Fibroblast of gingiva (primary cell): ENCODE measurements at places on chromosomes 6 and 20.

- no peak for DNase-seq
These were observed 10.1 kb downstream of the MYLK4 start for GRCh38 chr6:2740581-2740980.

DNA sequence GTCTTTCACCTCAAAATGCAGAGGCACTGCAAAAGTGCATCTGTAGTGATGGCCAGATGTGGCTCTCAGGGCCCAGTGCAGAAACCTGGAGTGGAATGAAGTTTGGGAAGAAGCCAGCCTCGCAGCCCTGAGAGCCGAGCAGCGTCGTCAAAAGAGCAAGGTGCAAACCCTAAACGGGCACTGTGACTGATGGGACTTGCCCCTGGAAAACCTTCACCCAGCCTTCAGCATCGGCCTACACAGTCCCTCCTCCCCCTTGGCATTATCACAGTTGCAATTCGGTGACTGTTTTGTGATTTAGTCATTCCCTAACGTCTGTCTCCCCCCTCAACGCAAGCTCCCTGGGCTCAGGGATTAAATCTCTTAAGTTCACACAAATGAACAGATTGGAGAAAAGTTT is 38.6 kb downstream of the TAF4 start:
- DNase-seq = no peak

DNA sequence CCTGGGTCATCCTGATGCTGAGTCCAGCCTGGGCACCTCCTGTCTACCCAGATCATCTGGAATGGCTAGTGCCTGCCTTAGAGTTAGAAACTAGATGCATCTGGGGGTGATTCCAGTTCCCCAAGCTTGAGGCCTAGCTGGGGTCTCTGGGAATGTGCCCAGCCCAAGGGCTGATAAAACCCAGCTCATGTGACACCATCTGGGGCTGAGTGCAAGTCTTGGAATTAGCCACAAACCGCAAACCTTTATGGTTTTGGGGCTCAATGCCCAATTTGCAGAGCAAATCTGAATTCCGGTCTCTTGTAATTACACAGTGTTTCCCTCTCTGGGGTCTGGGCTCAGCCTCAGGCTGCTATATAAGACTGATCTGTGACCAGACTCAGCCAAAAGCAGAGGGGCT is at the start of gene BPIFB4:
TSS of gene BPIFB4 (plus strand) at position 385 of the 400 bp plus-strand sequence. CDS start 1,884 bp downstream, outside the sequence.
- DNase-seq = no peak

DNA sequence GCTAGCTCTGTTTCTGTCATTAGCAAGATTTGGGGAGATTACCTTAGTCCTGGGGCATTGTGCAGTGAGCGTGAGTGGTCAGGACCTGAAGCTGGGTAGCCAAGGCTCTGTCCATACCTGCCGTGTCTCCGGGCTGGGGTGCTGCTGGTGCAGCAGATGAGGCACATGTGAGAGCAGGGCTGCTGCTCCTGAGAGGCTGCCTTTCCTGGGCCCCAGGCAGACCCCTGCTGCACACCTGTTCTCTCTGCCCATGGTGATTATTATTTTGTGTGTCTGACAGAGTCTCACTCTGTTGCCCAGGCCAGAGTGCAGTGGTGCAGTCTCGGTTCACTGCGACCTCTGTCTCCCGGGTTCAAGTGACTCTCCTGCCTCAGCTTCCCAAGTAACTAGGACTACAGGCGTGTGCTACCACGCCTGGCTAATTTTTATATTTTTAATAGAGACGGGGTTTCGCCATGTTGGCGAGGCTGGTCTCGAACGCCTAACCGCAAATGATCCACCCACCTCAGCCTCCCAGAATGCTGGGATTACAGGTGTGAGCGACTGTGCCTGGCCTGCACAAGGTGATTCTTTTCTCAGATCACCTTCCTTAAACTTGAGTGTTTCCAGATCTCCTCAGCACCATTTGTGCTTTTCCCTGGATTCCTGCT is 36.8 kb upstream of the IRF4 start:
- no peak for DNase-seq

DNA sequence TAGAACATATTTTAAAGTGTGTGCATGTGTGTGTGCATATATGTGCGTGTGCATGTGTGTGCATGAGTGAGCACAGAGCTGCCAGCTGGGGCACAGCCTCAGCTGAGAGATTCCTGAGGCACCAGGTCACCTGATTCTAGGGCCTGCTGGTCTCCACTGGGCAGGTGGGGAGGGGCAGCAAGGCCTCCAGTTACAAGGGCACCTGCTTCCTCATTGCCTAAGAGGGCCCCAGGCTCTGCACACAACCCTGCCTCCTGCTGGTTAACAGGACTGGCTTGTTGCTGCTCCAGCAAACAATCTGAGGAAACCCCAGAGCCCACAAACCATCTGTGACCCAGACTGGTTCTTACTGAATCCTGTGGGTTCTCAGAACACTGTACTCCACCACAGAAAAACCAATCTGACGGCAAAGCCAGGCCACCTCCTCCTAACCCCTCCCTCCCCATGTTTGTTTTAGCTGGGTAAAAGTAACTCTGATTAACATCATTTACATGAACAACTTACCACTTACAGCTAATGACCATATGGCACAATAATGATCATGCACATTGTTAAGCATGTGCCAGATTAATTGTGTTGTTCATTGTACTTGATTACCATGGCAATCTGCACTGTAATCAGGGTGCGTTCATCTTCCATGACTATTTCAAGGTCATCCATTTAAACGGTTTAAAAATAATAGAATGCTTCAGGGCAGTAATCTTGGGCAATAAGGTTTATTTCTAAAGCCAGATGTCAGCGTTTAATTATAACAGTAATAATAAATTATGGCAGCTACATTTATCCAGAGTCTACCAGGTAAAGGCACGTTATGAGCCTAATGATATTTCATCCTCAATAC is 23.1 kb upstream of the UBE2J1 start:
- no peak for DNase-seq

DNA sequence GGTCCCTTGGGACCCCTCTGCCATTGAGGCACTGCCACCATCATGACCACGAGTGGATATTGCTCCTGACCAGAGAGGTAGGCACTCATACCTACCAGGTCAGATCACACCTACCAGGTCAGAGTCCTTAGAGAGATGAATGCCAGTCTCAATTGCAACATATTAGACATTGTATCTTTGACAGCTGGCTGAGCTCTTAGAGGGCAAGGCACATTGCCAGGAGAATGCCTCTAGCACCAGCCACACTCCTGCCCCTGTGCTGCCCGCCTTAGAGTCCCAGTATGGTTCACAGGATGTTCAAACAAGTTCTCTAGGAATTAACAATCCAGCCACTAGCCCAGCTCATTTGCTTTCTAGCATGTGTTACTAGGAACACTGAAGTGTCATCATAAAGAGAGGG is 65.9 kb downstream of the TMEM244 start:
- no peak for DNase-seq

DNA sequence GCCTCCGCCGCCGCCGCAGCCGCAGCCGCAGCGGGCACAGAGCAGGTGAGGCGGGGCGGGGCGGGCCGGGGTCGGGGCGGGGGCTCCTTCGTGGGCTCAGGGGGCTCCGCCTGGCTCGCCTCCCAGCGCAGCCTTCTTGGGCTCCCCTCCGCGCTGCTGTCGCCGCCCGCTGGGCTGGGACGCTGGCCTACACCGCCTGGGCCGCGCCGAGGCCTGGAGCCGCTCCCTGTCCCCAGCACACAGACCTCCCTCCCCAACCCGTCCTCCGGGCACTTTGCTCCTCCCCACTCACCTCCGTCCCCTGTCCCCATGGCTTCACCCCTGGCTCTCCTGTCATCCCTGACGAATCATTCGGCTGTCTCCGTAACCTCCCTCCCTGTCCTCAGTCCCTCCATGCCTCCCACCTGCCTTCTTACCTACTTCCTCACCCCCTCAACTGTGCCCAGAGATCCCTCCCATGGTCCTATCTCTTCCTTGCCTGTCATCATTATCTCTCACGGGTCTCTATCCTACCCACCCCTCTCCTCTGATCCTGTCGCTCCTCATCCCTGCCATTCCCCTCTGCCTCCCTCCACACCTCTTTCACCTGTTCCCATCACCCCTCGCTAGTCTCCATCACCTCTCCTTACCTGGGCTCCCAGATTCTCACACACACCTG is 512 bp downstream of the TTBK1 start:
- DNase-seq = no peak

GRCh38 chr20:53226826-53227225 is 254.7 kb downstream of the TSHZ2 start:
- no peak for DNase-seq

GRCh38 chr6:160992061-160992979 is 751 bp downstream of the MAP3K4 start:
- DNase-seq = peak; percentile 77

- peak; percentile 59 for DNase-seq
These were observed 159.3 kb downstream of the CDKAL1 start for GRCh38 chr6:20693466-20694063.

DNA sequence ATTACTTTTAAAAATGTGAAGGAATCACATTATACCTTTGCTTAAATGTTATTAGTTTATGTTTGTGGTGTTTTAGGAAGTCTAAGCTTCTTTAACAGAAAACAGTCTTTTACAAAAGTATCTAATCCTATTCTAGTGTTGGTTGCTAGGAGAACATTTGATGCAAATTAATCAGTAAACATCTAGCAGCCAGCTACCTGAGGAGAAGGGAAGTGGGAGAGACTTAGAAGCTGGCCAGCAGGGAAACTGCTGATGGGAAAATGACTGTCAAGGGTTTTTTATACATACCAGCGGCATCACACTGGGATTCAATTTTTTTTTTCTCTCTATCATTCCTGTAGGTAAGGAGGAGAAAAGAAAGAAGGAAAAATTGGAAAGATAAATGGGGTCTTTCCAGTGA is 686.0 kb upstream of the MMS22L start:
- DNase-seq = no peak

DNA sequence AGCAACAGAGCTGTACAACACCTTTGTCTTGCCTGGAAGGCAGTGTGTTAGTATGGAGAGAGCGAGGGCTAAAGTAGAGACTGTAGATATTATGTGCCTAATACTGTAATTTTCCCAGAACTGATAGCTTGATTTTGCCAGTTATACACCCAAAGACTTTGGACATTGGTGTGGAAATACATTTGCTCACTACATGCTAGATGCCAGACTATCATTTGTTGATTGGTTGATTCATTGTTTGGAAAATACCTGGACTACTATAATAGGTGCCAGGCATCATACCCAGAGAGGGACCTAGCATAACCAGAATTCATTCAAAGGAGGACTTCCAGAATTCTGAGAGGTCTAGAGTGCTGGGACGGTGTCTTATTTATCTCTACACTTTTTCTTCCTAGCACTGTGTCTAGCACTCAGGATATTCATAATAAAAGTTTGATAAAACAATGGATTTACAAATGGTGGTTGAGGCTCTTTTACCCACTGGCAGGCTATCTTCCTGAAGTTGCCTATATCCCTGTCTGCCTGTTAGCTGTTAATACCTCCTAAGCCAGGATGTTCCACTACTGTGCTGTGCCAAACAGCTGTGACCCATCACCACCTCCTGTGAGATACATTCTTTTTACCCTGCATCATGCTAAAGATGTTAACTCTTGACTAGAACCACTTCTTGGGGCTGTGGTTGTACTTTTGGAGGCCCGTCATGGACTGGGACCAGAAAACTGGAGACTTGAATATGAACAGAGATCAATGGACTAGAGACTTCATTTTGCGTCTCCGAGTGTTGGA is 72.2 kb upstream of the FUCA2 start:
- peak; percentile 66 for DNase-seq

DNA sequence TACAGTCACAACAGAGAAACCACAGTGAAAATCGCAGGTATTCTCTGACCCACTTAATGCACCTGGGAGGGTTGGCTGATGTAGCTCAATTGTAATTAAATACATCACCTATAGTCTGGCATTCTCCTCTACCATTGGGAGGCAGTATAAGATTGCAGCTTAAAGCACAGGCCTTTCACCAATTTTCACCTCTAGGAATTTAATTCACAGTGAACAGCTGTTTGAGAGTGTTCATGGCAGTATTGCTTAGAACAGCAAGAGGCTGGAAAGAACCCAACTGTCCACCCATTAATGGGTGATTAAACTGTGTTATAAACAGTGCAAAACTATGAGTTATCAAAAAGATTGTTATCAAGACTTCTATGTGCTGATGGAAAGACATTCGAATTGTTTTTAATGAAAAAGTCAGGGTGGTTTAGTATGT is 2.0 kb downstream of the EDEM2 start:
- peak; percentile 42 for DNase-seq

GRCh38 chr20:62856931-62857619 is 4.5 kb downstream of the TCFL5 start:
- DNase-seq = no peak

GRCh38 chr6:110682460-110682853 is 132.8 kb downstream of the CDK19 start:
- peak; percentile 70 for DNase-seq

DNA sequence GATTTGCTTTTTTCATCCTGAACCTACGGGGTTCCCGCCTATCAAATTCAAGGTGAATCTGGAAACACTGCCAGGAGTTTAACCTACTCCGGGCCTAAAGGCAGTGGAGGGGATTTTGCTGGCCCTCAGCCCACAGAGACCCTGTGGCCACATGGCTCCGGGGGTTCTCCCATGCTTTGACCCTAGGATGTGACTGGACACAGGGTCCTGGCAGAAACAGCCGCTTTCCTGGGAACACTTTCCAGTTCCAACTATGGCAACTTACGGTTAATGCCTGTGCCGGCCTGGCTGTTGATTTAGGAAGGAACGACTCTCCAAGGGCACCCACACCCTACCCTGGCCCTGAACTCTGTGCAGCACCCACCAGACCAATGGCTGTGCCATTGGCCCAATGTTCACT is 141.7 kb upstream of the RPS6KA2 start:
- no peak for DNase-seq

GRCh38 chr20:38658879-38659596 is 57.4 kb downstream of the ARHGAP40 start:
- no peak for DNase-seq

DNA sequence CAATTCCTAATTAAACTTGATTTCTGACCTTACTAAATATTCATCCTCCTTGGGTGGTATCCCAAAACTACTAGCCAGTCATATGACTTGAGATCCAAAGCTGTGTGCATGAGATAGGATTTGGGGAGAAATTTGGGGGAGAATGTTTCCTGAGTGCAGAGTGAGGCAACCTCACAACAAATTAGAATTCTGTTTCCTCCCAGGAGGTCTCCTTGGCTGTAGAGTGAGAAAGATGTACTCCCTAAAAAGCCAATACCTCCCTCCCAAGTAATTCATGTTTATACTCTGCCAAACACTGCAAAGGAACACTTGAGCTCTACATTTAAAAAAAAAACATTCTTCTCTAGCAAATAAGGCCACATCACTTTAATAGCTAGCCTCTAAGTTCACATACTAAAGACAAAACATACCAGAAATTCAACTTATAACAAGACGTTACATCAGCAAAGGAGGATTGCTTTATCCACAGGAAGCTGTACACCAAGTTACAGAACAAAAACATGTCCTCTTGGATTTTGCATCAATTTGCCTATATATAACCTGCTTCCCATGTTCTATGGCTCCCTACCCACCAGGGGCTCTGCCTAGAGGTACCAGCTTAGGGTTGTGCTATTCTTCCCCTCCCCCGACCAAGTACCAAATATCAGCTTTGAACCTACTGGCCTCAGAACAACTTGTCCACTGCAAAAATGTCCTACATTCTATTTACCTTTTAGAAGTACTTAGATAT is 15.4 kb upstream of the TMEM30A start:
- DNase-seq = no peak

DNA sequence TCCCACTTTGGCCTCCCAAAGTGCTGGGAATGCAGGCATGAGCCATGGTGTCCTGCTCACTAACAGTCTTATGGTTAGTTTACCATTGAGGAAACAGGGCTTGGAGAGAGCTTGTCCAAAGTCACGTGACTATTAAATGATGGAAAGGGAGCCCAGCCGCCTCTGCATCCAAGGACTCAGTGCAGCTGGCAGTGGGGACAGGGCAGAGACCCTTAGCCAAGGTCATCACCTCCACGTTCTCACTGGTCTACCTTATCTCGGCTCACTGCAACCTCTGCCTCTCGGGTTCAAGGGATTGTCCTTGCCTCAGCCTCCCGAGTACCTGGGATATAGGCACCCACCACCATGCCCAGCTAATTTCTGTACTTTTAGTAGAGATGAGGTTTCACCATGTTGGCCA is 109.3 kb downstream of the SLC23A2 start:
- DNase-seq = no peak
